ENCODE measurements at places on chromosomes 3 and 15.

DNA sequence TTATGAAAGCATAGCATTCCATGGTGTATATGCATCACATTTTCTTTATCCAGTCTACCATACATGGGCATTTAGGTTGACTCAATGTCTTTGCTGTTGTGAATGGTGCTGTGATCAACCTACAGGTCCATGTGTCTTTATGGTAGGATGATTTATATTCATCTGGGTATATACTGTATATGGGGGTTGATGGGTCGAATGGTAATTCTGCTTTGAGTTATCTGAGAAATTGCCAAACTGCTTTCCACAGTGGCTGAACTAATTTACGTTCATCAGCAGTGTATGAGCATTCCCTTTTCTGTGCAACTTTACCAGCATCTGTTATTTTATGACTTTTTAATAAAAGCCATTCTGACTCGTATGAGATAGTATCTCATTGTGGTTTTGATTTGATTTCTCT lies 662.4 kb upstream of the BCHE start:
- no peak for DNase-seq

GRCh38 chr15:52206446-52206845 lies 15.3 kb upstream of the GNB5 start:
- DNase-seq: no peak

DNA sequence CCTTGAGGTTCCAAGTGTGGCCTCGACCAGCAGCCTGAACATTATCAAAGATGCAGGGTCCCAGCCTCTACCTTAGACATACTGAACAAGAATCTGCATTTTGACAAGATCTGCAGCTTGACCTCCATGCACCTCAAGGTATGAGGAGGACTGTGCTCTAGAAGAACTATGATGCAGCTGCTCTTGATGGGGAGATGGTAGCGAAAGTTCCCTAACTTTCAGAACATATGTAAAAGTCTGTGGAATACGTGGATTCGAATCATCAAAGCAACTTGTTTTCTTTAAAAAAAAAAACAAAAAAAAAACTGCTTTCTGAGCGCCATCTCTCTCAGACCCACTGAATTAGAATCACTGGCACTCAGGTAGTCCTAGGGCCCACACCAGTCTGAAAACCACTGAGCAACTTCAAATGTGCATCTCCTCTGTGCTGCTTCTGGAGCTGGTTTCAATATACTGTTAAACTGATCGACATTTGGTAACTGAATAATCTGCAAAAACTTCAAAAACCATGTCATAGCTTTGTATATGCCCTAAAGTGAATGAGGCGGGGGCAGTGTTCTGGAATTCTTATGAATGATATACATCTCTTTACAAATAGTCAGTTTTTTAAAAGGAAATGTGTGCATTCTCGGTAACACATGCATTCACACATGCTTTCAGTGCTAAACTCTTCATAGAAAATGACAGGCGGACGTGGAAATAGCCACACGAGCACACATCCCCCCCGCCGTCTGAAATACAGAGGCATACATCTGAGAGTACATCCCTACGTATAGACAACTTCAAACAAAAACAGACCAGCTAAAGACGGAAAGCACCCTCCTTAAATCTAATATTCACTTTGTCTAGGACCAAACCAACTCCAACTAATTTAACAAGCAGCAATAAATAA lies 128.8 kb downstream of the FOXP1 start:
- DNase-seq: no peak

DNA sequence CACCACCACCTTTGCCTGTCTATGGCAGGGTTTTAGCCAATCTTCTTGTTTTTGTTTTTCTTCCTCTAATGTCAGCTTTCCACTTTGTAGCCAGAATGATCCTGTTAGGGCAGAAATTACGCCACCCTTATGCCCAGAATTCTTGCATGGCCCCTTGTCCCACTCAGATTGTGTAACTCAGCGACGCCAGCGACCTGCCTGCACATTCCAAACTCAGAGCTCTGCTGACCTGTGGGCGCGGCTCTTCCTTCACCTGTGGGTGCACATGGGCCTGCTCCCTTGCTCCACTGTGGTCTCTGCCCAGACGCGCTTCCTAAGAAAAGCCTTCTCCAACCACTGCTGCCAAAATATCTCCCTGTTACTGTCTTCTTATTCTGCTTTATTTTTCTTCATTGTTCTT lies 45.0 kb downstream of the MED12L start:
- DNase-seq: no peak

GRCh38 chr3:192833177-192833890 lies 84.3 kb downstream of the MB21D2 start:
- DNase-seq: no peak

- DNase-seq: no peak
Observed at GRCh38 chr3:132236701-132237651, 80.2 kb upstream of the ACP3 start.

DNA sequence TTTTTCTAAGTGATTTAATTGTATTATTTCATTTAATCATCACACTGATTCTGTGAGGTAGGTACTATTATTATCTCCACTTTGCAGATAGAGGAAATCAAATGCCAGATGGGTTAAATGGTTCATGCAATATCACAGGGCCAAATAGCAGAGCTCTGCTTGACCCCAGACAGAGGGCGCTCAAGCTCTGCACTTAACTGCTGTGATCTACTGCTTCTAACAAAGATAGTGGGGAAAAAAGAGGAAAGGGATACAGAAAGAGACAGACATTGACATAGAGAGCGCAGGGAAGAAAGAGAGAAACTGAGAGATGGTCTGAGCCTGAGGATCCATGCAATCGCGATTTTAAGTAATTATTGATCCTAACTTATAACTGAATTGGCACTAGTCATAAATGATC lies 279.1 kb upstream of the THRB start:
- DNase-seq: peak; percentile 44

- no peak for DNase-seq
Observed at GRCh38 chr15:94053626-94054025, 177.7 kb upstream of the MCTP2 start.

- DNase-seq: no peak
Observed at GRCh38 chr15:58734859-58735258, 14.6 kb downstream of the ADAM10 start.

- peak; percentile 39 for DNase-seq
Observed at GRCh38 chr3:29346828-29347227, 66.0 kb downstream of the RBMS3 start.

DNA sequence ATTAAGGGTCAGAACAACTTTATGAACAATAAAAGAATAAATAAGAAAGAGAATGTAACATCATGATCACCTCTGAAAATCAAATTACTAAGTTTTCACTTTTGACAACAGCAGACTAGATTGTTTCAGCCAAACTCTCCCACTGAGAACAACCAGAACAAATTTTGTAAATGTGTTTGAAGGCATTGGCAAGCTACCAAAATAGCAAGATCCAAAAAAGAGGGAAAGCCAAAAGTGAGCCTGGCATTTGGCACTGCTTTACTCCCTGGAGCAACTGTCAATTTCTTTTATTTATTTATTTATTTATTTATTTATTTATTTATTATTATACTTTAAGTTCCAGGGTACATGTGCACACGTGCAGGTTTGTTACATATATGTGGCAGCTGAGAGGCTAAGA lies 67.2 kb downstream of the CFAP44 start:
- DNase-seq: no peak
